ENCODE measurements at places on chromosomes 7 and 10. TPM values are rescaled to one million over a fixed set of nuclear protein-coding genes. Genes with fewer than 3 reads are reported as not detected.

- H3K4me3 ChIP-seq: no peak overlapping the region
- no peaks in the 10 kb centered on the region for H3K4me1 ChIP-seq
- no peak overlapping the region for H3K27ac ChIP-seq
- no peak for DNase-seq
These were observed 262.8 kb downstream of the FGFR2 start for GRCh38 chr10:121335386-121335925.

DNA sequence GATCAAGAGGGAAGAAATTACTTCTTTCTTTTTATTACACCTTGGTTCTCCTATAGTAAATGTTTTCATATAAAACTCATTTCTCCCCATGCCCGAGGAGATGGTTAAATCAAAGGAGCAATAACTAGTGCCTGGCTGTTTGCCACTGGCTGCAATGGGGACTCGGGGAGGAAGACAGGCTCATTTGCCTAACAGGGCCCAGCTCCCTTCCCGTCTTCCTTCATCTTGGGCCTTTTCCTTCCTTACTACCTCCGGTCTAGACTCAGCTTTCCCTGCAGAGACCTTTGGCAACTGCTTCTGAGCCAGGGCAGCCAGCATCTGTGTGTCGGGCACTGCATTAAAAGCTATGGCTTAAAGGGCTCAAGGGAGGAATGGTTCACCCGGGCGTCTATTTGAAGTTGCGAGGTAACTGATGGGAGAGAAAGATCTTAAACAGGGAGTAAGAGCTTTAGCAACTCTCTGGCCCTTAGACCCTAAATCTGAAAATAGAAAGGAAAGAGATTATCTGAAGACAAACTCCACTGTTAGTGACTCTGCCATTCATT, 63.5 kb downstream of the CALD1 start:
- peaks cover 4% of the 10 kb centered on the region for H3K4me1 ChIP-seq
- no peaks in the 10 kb centered on the region for H3K27me3 ChIP-seq
- no peak overlapping the region for H3K4me3 ChIP-seq

- no peak overlapping the region for H3K4me3 ChIP-seq
- no peak overlapping the region for H3K27ac ChIP-seq
- no peak for DNase-seq
- H3K4me1 ChIP-seq: no peaks in the 10 kb centered on the region
- no peaks in the 10 kb centered on the region for H3K36me3 ChIP-seq
These were observed 13.9 kb upstream of the TBRG4 start for GRCh38 chr7:45125193-45125904.

GRCh38 chr10:118369641-118370205, 27.6 kb upstream of the FAM204A start:
- no peak overlapping the region for H3K27ac ChIP-seq
- H3K36me3 ChIP-seq: no peaks in the 10 kb centered on the region
- H3K4me1 ChIP-seq: no peaks in the 10 kb centered on the region
- no peaks in the 10 kb centered on the region for H3K27me3 ChIP-seq

Gene TNRC18
- total RNA-seq: 32.1 TPM

GRCh38 chr7:3152714-3153113, 109.0 kb upstream of the CARD11 start:
- H3K4me3 ChIP-seq: no peak overlapping the region
- H3K27ac ChIP-seq: no peak overlapping the region
- no peaks in the 10 kb centered on the region for H3K27me3 ChIP-seq

Measured in fibroblast of lung (primary cell).